ENCODE measurements at places on chromosomes 7 and 10. TPM values are rescaled to one million over a fixed set of nuclear protein-coding genes. Genes with fewer than 3 reads are reported as not detected.

Gene PTPN20
- total RNA-seq: 0.35 TPM

Gene LDB3
- total RNA-seq: not detected

Gene GDF2
- total RNA-seq: not detected

Gene PNLIPRP2
- not detected for total RNA-seq

Gene STX1A
- total RNA-seq: 8.4 TPM

Gene BMS1
- total RNA-seq: 13.0 TPM

Gene SMARCD3
- 51.0 TPM for total RNA-seq

Gene VAX1
- total RNA-seq: not detected

Gene FKBP6
- not detected for total RNA-seq

Gene TAS2R5
- total RNA-seq: not detected

Gene CHST15
- total RNA-seq: 12.7 TPM

Gene NOLC1
- 42.4 TPM for total RNA-seq

Gene AFAP1L2
- total RNA-seq: 2.3 TPM

Gene FAM180A
- 1.7 TPM for total RNA-seq

Gene LRRD1
- total RNA-seq: not detected

Gene PCDH15
- not detected for total RNA-seq

Gene SPDYE9
- total RNA-seq: not detected

Gene UCMA
- not detected for total RNA-seq

Gene SLC35G1
- total RNA-seq: 3.7 TPM

Gene COL13A1
- 21.3 TPM for total RNA-seq

Gene MYO1G
- under 0.01 TPM for total RNA-seq
